WERI-Rb-1 (cell line): ENCODE measurements at places on chromosomes 16 and 17.

DNA sequence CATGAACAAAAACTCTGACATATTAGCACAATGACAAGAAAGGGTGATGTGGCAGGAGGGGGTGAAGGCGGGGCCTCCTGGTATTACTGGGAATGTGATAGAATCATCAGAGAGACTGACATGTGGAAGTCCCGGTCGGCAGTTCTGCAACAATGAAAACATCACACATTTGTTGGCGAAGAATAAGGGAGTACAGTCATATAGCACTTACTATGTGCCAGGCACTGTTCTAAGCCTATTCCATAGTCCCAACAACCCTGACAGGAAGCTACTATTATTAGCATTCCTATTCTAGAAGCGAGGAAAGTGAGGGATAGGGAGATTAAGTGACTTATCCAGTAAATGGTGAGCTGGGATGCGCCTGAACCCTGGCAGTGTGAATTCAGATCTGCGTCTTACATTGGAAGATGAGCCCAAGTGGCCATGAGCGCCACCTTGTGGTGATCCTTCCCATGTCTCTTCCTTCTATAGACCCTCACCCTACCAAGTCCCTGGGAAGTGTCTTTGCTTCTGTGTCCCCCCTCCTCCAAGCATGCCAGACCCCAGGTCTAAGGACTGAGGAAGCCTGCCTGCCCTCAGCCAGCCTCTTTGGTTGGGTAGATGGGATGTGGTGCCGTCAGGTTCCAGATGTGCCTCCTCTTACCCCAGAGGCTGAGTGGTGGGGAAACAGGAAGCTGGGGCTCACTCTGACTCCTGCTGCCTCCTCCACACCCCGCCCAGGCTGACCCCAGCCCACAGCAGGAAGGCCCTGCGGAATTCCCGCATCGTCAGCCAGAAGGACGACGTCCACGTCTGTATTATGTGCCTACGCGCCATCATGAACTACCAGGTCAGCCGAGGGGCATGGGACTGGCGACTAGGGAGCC lies 14.0 kb downstream of the FMNL1 start:
- DNase-seq, result peak; percentile 79

- no peak for DNase-seq
Observed at GRCh38 chr16:50581845-50582244, 33.6 kb downstream of the NKD1 start.

DNA sequence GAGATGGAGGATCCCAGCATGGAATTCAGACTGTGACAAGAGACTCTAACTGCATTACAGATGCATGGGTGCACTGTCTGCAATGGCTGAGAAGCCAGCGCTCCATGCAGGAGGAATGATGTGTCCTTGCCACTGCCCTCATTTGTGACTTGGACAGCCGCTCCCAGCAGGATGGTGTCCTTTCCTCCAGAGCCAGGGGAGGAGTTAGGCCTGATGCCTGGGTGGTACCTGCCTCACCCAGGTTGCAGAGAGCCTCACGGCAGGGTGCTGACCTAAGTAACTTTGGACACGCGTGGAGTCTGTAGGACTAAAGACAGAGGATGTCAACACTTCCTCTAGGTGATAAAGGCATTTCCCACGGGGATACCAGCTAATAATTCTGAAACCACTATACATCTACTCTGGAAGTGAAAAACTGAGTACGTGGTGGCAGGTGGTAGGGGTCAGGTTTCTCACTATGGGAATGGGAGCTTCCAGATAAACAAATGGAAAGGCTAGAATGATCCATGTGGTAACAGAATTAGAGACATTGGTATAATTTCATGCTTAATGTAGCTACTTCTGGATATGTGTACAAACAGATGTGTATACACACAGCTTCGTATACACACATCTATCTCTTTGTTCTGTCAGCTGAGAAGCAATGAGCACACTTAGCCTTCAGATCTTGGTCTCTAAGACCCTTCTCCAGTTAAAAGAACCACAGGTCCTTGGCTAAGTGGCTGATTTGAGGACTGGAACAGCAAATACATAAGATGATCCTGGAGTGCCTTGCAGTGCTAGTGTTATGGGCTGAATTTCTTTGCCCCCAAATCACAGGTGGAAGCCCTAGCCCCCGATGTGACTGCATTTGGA lies 13.7 kb upstream of the CSNK1D start:
- no peak for DNase-seq

GRCh38 chr16:74034200-74034599 lies 262.4 kb upstream of the PSMD7 start:
- DNase-seq, result no peak

- DNase-seq, result no peak
Observed at GRCh38 chr16:31061126-31061812, 12.8 kb downstream of the ZNF668 start.

GRCh38 chr17:43018932-43019331 lies 3.3 kb downstream of the VAT1 start:
- DNase-seq, result no peak

DNA sequence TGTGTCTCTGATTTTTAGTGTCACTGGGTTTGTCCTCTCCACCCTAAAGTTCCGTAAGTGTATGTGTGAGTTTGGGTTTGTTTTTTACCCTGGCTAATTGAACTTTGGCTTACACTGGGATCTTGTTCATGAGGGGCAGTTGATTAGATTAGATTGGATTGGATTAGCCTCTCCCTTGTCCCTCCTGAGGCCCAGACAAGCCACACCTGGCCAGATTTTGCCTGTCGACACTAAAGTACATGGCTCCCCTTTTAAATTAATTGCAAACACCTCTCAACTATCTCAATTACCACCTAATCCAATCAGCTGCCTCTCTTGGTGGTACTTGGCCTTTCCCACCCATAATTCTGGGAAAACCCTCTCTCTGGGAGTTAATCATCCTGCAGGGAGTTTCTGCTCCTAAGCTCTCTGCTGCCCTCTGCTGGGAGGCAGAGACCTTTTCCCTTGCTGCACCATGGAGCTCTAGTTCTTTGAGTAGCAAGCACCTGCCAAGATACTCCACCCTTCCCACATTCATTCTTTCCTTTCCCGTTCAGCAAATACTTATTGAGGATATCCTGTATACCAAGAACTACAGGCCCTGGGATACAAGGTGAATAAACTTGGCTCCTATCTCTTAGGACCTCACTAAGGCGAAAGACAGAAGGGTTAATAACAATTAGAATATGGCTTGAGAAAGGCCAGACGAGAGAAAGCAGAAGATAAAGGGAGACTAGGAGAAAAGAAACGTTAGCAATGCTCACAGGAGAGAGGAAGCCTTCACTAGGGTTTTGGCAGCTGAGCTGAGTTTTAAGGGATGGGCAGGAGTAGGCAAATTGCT lies 60.0 kb upstream of the MPHOSPH6 start:
- peak; percentile 82 for DNase-seq
